ENCODE measurements at places on chromosomes 12 and 14.

DNA sequence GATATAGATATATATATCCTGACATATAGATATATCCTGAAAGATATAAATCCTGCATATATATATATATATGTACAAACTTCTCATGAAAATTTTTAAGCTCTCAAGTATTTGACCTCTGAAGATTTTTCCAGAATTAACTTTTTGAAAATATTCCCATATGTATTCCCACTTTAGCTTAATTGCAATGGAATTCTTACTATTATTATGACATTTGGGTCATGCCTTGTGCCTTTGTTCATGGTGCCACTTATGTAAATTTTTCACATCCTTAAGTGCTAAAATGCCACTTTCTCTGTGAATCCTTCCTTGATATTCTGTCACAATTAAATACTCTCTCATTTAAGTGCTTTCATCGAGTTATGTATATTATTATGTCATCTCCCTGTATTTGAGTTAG, 398.2 kb upstream of the SEL1L start:
- no peak for DNase-seq

GRCh38 chr14:74572726-74573301, 39.2 kb downstream of the LTBP2 start:
- no peak for DNase-seq

- DNase-seq, result peak; percentile 30
Observed at GRCh38 chr12:12718381-12718759, 1.2 kb downstream of the CDKN1B start.

GRCh38 chr12:5561846-5562245, 129.9 kb downstream of the NTF3 start:
- DNase-seq, result no peak

- no peak for DNase-seq
Observed at GRCh38 chr14:104091061-104091926, 5.8 kb downstream of the ASPG start.

DNA sequence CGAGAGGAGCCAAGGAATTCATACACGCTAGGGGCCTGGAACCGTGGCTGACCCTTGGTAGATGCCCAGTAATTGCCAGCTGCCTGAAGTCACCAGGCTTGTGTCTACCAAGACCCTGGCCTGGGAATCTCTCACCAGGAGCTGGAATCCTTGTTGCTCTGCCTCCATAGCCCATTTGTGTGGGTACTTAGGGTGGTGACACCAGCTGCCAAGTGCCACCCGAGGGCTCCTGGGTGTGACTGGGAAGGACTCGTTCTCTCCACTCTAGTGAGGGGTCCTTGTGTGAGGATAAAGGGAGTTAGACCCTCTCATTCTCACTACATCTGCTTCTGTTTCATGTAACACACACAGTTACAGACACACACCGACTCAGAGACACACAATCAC, 17.9 kb downstream of the SERPINA1 start:
- DNase-seq, result no peak

DNA sequence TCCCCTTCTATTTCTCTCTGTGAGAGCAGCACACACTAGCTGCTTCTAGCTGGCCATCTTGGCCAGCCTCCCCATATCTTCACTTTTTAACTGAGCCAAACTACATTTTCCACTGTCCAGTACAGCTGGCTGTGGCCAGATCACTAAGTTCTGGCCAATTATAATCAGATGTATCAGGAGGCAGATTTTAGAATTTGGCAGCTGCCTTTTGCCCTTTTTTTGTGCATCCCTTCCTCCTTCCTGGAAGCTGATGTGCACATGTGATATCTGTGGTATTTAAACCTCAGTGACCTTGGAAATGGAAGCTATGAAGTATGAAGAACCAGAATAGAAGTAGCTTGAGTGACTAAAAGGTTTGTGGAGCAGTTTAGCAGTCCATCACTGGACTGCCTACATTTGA, 49.8 kb upstream of the ANO6 start:
- DNase-seq, result no peak

DNA sequence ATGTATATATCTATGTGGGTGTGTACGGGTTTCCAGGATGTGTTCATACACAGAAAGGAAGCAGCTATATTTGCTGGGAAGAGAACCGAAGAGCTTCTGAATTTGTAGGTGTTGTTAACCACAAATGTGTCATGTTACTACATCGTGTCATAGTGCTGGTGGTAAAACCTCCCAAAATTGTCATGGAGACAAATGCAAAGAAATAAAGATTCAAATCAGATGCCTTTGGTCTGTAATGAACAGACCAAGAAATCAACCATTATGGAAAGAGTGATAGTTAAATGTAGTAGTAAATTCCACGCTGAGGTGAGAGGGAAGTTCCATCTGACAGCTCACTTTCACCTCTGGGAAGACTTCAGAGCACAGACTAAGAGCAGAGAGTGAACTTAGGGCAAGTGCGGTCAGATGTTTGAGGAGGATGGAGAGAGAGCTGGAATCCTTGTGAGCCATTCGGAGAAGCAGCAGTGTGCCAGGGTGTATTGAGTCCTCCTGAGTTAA, 487.5 kb downstream of the TMEM121 start:
- DNase-seq, result peak; percentile 64

DNA sequence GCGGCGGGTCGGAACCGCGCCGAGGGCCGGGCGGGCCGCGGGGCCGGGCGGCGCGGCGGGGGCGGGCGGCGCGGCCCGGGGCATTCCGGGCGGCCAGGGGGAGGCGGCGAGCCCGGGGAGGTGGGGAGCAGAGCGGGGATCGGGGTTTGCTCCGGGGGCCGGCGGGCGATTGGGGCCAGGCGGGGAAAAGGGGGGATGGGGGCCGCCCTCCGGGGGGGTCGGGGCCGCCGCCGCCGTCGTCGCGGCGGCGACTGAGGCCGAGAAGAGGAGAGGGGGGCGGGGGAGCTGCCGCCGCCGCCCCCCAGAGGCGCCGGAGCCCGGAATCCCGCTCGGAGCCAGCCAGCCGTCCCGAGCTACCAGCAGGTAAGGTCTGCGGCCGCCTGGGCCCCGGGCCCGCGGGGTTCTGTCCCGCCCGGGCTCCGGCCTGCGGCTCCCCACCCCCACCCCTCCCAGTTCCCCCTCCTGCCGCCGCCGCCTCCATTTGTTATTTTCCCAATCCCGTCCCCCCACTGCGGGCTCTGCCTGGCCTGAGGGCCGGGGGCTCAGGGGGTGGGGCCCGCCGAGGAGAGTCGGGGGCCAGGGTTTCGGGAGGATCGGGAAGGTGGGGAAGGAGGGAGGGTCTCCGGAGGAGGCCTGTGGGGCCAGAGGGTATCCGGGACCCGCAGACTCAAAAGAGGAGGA, 403 bp downstream of the ATN1 start:
- no peak for DNase-seq

DNA sequence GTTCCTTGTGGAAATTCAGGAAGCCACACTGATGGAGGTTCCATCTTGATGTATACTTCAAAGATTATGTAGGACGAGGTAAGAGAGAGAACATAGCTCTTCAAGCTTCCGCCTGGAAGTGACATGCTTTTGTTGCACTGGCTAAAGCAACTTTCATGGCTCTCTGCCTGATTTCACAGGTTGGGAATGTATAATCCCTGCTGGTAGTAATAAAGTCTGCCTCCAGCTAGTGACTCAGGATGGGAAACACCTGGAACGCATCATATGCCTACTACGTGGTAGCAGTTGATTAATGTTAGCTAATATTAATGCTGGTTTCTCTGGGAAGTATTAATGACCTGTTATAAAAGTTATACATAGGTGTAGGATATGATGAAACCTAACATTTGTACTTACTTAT, 71.1 kb downstream of the PELI2 start:
- DNase-seq, result no peak

- no peak for DNase-seq
Observed at GRCh38 chr12:32483993-32484392, 84.6 kb downstream of the FGD4 start.
